SK-MEL-5 (cell line): ENCODE measurements at places on chromosomes 6 and 20.

DNA sequence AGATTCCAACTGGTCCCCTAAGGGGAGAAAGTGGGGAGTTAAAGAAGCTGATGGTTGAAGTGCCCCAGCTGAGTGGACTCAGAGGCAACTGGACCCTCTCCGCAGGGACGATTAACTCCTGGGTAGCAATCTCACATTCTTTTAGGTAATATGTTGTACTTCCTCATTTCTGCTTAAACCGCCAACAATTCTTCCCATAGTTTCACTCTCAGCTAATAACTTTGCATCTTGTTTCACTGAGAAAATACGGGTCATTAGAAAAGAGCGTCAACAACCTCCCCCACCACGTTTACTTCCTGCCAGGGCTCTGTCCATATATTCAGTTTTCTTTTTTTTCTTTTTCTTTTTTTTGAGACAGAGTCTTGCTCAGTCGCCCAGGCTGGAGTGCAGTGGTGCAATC lies 39.5 kb upstream of the CHD6 start:
- DNase-seq: no peak

- no peak for DNase-seq
These were observed 32.3 kb upstream of the RNF24 start for GRCh38 chr20:4047614-4048013.

DNA sequence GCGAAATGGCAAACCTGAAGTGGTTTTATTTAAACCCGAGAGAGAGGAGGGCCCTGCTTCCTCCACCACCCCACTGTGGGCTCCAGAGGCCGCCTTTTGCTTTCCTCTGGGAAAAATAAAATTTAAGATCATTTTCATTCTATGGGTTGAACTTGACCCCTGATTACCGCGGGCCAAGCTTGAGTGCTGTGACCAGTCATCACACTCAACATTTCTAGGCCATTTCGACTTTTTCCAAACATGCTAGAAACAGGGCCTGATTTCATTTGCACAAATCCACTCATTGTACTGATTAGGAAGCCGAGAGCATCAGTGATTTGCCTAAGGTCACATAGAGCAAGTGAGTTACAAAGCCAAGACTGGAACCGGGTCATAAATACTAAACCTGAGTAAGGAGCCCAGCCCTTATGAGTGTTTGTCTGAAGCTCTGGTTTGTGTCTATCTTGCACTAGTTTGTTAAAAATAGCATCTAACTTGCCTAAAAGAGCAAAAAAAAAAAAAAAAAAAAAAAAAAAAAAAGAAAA lies 179.7 kb downstream of the DLL1 start:
- no peak for DNase-seq

- DNase-seq: no peak
These were observed 3.6 kb upstream of the OSTM1 start for GRCh38 chr6:108078191-108078590.

DNA sequence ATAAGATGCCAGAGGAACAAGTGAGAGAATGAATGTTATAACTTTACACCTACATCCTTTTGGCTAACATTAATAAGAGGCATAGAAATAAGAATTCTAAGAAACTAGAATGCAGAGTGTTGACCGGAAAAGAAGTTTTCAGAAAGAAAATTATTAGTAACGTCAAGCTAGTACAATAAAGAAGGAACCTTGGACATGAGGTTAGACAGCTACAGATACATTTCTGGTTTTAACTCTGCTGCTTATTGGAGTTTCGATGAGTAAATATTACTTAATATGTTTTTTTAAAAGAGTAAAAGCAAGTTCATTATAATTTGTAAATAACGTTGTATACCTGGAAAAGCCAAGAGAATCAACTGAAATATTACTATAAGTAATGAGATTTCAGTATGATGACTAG lies 22.7 kb downstream of the TAB2 start:
- DNase-seq: no peak

GRCh38 chr20:52313341-52313963 lies 121.9 kb upstream of the ZFP64 start:
- DNase-seq: peak; percentile 80

GRCh38 chr6:80214436-80215022 lies 108.1 kb downstream of the BCKDHB start:
- peak; percentile 68 for DNase-seq

GRCh38 chr20:16434062-16434664 lies 139.1 kb downstream of the KIF16B start:
- DNase-seq: peak; percentile 85

DNA sequence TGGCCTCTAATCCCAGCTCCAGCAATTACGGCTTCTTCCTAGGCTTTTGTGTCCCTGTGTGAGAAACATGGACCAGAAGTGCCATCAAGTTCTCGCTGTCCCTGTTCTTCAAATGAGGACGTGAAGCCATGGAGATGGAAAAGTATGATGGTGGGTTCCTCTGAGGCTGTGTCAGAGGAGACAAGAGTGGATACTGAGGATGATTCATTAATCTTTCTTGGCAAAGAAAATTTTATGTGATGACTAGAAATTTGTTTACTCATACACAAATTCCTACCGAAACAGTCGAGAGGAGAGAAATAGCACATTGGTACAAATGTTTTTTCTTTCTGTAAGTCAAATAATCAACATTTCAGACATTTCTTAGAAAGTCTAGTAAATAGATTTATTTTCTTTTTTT lies 35.0 kb upstream of the PNRC1 start:
- no peak for DNase-seq

GRCh38 chr20:2335096-2335870 lies 39.5 kb downstream of the TGM3 start:
- DNase-seq: no peak

DNA sequence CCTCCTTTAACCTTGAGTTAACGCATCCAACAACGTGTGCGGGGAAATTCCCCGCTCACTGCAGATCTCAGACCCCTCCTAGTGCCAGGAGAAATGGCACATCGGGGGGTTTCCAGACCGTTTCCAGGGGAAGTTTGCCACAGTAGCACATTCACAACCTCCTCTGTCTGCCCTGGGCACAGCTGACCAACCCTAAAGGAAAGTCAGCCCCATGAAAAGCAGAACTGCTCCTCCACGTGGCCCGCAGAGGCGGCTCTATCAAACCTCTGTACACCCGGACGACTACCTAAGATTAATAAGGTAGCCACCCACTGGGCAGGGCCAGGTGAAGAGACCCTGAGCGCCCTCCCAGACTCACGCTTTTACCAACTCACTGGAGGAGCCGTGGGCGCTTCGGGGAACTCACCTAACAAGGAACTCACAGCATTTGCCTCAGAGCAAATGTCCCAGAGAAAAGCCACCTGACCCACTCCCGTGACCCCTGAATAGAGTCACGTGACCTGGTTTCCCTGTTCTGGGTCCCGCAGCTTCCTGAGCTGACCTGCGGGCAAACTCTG lies 93.1 kb downstream of the PRND start:
- DNase-seq: no peak
